ENCODE measurements at places on chromosomes 5 and 9.
A peak's percentile ranks its signal among the peaks of the same experiment; 100 is the strongest.

- DNase-seq, result no peak
These were observed 140.8 kb upstream of the ZNF462 start for GRCh38 chr9:106722051-106722753.

GRCh38 chr9:76534026-76534425 is 75.0 kb downstream of the GCNT1 start:
- DNase-seq, result no peak

DNA sequence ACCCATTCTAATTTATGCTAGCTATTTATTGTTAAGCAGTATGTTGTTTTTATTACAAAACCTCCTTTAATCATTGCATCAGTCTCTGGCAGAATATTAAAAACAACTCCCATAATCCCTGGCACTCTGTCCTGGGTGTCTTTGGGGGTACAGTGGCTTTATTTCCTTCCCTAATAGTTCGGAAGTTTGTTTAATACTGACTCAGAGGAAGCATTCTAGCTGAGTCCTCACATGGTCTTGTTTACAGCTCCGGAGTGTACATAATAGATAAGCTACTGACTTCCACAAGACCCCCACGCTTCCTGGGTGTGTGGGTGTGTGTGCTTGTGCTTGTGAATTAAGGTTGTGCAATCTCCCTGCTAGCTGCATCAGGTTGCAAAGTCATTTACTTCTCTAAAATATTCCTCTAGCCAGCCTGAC is 149.8 kb upstream of the CDKN2B start:
- DNase-seq, result no peak

DNA sequence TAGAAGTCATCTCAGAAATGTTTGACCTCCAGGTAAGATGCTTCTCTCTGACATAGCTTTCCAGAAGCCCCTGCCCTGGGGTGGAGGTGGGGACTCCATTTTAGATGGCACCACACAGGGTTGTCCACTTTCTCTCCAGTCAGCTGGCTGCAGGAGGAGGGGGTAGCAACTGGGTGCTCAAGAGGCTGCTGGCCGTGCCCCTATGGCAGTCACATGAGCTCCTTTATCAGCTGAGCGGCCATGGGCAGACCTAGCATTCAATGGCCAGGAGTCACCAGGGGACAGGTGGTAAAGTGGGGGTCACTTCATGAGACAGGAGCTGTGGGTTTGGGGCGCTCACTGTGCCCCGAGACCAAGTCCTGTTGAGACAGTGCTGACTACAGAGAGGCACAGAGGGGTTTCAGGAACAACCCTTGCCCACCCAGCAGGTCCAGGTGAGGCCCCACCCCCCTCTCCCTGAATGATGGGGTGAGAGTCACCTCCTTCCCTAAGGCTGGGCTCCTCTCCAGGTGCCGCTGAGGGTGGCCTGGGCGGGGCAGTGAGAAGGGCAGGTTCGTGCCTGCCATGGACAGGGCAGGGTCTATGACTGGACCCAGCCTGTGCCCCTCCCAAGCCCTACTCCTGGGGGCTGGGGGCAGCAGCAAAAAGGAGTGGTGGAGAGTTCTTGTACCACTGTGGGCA is 642 bp downstream of the CSF2 start:
- no peak for DNase-seq

DNA sequence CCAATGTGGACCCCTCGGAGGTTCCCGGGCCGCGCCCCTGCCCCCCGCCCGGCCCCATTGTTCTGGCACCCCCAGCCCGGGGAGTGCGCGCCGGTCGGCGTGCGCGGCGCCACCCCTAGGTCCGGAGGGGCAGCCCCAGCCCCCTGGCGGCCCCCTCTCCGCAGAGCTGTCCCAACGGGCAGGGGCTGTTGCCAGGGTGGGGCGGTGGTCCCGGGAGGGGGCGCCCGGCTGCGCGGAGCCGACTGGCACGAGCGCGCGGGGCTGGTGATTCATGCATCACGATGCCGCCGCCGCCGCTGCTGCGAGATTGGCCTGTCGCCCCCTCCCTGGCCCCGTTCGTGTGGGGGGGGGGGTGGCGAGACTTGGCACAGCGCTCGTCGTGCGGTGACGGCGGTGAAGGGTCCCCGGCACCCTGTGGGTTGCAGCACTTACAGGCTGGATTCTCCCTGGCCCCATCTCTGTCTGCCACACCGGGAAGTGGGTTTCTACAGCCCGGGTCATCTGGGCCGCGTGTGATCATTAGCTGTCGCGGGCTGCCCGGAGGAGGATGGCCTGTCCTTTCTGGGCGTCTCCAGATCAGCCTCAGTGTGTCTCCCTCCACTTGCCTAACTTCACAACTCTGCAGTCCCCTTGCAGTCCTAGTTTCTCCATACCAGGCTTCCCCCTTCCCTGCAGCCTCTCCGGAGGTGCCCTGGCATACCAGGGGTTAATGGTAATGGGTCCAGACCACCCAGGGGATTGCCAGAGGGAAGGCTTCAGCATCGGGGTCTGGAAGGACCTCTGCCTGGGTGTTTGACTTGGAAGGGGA is 858 bp downstream of the NCS1 start:
- DNase-seq, result peak; percentile 49

Data from stimulated activated CD4-positive, alpha-beta T cell treated with anti-CD3 and anti-CD28 coated beads, TNF-alpha, amount 100 ng/mL, for 4 hours (primary cell).